AG09309 (cell line): ENCODE measurements at places on chromosomes 13 and 19.

GRCh38 chr19:40216777-40217026 is 1.5 kb downstream of the TTC9B start:
- no peak for DNase-seq

GRCh38 chr13:93689333-93689732 is 462.7 kb downstream of the GPC6 start:
- no peak for DNase-seq

DNA sequence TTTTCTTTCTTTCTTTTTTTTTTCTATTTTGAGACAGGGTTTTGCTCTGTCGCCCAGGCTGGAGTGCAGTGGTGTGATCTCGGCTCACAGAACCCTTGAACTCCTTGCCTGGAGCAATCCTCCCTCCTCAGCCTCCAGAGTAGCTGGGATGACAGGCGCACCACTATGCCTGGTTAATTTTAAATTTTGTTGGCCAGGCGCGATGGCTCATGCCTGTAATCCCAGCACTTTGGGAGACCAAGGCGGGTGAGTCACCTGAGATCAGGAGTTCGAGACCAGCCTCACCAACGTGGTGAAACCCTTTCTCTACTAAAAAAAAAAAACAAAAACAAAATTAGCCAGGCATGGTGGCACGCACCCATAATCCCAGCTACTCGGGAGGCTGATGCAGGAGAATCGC is 8.7 kb upstream of the SBNO2 start:
- no peak for DNase-seq

GRCh38 chr13:99892196-99892613 is 79.4 kb downstream of the ZIC5 start:
- DNase-seq: no peak
